ENCODE measurements at places on chromosomes 2 and 18.

DNA sequence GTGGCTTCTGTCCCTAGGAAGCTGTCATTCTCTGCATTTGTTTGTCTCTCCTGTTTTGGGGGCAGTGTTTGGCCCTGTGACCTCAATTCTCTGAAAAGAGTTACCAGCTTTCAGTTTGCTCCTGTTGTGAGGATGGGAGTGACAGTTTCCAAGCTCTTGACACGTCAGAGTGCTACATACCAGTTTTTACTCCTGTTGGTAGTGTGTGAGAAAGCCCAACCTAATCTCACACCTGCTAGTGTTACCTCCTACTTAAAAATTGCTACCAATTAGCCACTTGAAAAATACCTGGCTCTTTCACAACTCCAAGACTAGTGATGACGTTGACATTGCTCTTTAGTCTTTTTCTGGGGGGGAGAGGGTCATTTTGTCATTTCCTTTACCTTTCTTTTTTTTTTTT, 14.1 kb downstream of the SKA1 start:
- H3K27ac ChIP-seq: peak overlapping the region; percentile 26
- no peaks in the 10 kb centered on the region for H3K4me1 ChIP-seq
- no peak overlapping the region for H3K4me3 ChIP-seq
- no peak for DNase-seq

DNA sequence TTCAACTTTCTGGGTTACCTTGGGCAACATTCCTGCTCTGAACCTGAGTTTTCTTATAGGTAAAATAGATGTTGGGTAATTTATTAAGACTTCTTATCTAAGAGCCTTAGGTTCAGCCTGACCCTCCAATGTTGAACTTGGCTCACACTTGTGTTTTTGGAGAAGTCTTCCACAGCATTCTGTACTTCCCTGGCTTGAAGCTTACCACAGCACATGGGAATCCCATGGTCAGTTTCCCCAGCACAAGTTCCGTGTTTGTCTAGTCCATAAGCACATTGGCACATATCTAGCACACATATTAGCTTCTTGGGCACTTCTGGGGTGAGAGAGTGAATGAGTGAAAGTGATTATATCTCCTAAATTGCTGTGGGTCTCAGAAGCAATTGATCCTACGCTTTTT, 782.5 kb upstream of the HS6ST1 start:
- no peak overlapping the region for H3K4me3 ChIP-seq
- H3K4me1 ChIP-seq: peaks cover 4% of the 10 kb centered on the region
- H3K36me3 ChIP-seq: no peaks in the 10 kb centered on the region
- no peak for DNase-seq

DNA sequence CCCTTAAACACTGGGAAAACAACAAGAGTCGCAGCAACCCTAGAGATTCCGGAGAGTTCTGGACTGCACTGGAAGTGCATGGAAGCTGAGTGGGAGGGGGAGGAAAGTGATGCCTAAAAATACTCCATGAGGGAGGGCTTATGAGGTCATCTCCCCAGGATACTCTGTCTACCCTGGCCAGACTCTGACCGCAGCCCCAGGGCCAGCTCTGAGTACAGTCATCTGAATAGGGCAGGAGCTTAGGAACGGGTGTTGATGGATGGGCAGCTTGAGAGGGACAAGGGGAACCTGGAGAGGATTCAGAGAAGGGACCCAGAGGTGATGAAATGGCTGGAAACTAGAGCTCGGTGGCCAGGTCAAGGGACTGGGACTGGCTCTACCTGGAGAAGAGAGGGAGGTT, 79.3 kb upstream of the IGFBP5 start:
- no peak overlapping the region for H3K27ac ChIP-seq
- no peaks in the 10 kb centered on the region for H3K36me3 ChIP-seq
- H3K27me3 ChIP-seq: no peaks in the 10 kb centered on the region
- H3K4me1 ChIP-seq: peaks cover 8% of the 10 kb centered on the region
- H3K4me3 ChIP-seq: no peak overlapping the region

DNA sequence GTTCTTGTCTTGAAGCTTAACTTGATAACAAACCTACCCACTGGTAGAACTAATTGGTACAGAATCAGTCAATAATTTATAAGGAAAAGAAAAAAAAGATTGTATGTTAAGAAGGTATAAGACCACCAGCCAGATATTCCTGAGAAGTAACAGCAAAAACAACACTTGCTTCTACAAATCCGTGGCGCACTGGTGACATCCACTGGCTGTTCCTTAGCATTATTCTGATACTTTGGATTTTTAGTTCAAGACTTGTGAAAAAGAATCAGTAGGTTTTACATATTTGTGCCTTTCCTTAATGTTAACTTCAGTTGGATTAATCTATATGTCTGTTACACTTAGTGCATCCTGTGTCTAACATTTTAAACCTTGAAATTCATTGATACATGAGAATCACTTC, 141.8 kb downstream of the GRB14 start:
- H3K4me1 ChIP-seq: no peaks in the 10 kb centered on the region
- H3K27ac ChIP-seq: no peak overlapping the region
- peak; percentile 53 for DNase-seq

- no peaks in the 10 kb centered on the region for H3K27me3 ChIP-seq
- H3K36me3 ChIP-seq: no peaks in the 10 kb centered on the region
- DNase-seq: peak; percentile 45
- peaks cover 13% of the 10 kb centered on the region for H3K4me1 ChIP-seq
Measured at GRCh38 chr2:219689676-219690628, 62.5 kb downstream of the SLC4A3 start.

Measured in neuronal stem cell (in vitro differentiated cells).